NCI-H2081 treated with DMSO at 0.1 percent for 48 hours (cell line): ENCODE measurements at places on chromosomes 5 and 9.
A peak's percentile ranks its signal among the peaks of the same experiment; 100 is the strongest.

- DNase-seq: no peak
These were observed 7.8 kb downstream of the NOL6 start for GRCh38 chr9:33465596-33466564.

- peak; percentile 70 for DNase-seq
These were observed 8.2 kb downstream of the IPPK start for GRCh38 chr9:92661743-92662142.

DNA sequence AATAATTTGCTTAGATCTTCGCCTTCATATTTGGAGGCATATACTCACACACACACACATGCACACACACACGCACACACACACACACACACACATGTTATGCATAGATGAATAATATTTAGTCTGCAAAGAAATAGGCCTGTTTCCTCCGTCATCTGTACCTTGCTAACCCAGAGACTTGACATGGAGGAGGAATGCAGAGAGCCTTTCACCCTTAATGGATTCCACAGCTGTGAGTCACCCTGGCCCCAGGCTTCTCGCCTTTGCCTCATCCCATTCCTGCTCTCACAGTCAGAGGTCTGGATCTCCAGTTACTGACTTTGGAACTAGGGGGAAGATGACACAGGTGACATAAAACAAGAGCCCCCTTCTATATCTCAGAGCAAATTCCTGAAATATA, 29.7 kb downstream of the ZNF462 start:
- DNase-seq: no peak

- DNase-seq: no peak
These were observed 242.6 kb upstream of the MSX2 start for GRCh38 chr5:174481737-174482136.
